ENCODE measurements at places on chromosomes 16 and 17.

GRCh38 chr17:82231562-82232321 is 2.9 kb downstream of the SLC16A3 start:
- DNase-seq = no peak

GRCh38 chr16:27772093-27772825 is 222.3 kb downstream of the KATNIP start:
- DNase-seq = no peak

DNA sequence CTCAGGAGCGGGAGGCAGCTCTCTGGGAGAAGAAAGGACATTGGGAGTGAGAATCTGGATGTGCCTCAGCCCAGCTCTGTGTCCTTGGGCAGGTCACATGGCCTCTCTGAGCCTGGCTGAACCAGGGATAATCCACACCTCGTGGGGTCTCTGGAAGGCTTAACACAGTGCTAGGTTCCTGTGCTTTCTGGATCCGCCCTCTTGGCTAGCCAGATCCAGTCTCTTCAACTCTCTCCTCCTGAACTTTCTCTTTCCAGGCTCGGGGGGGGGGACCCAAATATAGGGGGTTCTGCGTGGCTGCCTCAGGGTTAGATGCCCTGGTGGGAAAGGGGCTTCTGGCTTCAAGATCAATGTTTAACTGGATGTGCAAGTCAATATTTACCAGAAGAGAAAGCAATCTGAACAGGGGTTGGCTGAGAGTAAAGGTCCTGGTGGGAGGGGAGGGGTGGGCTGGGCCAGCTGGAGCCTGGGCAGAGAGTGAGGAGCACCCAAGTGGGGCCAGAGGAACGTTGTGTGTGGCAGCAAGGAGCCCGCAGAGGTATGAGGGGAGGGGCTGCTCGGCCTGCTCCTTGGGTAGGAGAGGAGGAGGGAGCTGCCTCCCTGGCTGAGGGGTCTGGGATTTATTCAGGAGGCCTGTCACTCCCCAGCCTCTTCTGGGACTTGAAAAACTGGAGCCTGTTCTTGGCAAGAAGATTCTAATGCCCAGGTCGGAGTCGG is at the start of gene SERPINF2:
TSS of gene SERPINF2 (plus strand) at position 501 of the 717 bp plus-strand sequence. CDS start 2,125 bp downstream, outside the sequence.
- no peak for DNase-seq

- no peak for DNase-seq
Observed at GRCh38 chr16:48099455-48099854, 56.3 kb downstream of the ABCC12 start.

DNA sequence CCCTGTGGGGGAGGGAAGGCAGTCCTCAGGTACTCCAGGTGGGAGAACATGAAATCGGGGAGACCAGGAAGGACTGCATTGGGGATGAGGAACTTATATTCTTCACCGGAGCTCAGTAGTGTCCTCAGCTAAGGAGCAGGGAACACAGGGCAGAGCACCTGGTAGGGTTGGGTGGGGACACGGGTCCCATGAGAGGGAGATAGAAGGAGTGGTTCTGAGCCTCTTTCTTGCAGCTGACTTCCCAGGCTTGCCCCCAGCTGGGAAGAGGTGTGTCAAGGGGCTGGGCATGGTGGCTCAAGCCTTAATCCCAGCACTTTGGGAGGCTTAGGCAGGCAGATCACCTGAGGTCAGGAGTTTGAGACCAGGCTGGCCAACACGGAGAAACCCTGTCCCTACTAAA is 2.1 kb downstream of the FHOD1 start:
- no peak for DNase-seq

GRCh38 chr16:55853114-55853513 is 20.2 kb upstream of the CES1 start:
- DNase-seq = no peak

DNA sequence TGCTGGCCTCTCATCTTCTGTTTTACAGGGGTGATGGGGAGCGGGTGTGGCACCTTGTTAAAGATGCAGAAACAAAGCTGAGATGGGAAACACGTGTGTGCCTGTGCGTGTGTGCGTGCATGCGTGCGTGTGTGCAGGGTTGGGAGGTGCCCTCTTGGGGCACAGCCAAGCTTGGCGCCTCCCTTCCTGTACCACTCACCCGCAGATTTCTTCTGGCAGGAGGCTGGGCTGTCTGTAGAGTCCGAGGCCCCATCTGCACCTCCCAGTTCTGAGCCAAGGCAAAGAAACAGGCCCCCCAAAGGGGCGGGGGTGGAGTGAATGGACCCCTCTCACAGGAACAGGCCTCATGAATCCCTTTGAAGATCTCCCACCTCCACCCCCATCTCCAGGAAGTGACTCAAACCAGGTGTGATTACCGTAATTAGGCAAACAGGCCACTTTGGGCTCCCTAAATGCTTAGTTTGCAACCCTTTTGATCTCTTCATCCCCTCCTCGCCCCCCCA is 20.9 kb downstream of the TNS4 start:
- no peak for DNase-seq

- DNase-seq = no peak
Observed at GRCh38 chr16:53946746-53947386, 242.9 kb downstream of the FTO start.

- DNase-seq = no peak
Observed at GRCh38 chr16:55391760-55392375, 67.9 kb downstream of the IRX6 start.

DNA sequence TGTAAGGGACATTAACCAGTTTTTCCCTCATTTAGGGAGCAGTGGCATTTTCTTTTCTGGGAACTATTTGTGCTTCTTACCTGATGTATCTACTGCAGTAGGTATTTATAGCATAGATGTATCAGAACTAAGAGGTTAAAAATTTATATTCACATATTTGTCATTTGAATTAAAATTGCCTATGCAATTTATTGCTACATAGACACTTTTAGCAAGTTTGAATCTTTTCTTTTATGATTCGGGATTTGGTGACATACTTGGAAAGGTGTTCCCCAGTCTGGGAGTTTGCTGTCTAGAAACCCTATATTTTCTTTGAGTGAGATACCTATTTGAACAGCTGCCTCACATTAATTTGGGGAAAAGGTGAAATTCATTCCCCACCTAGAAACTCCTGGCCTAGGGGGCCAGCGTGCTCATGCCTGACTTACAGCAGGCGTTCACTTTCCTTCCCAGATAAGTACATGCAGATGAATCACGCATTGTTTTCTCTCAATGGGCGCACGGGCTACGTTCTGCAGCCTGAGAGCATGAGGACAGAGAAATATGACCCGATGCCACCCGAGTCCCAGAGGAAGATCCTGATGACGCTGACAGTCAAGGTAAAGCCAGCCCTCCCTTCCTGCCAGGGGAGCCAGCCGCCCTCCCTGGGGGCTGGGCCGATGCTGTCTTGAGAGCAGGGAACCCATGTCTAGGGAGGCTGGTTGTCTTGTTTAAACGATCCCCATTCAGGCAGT is 73.8 kb downstream of the SDR42E1 start:
- no peak for DNase-seq

DNA sequence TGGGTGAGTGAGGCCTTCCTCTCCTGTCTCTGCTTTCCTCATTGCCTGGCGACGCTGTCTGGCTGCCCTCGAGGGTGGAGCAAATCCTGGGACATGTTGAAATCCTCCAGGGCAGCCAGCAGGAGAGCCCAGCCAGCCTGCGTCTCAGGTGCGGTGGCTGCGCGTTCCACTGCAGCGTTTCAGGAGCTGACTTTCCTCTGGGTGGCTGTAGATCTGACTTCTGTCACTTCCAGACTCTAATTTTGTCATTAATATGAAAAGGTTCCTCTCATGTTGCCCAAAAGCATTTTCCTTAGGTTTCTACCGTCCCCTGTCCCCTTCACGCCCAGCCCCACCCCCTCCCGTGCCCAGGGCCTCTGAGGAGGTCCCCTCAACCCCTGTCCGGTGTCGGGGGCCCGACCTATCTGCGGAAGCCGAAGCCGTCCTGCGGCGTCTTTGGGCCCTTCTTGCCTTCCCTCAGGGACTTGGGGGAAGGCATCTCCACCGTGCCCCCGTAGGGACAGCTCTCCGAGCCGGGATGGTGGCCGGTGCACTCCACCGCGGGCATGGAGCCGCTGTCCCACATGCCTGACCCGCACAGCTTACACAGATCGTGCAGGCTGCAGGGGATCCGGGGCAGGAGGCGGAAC is 95.1 kb downstream of the TBC1D16 start:
- no peak for DNase-seq

DNA sequence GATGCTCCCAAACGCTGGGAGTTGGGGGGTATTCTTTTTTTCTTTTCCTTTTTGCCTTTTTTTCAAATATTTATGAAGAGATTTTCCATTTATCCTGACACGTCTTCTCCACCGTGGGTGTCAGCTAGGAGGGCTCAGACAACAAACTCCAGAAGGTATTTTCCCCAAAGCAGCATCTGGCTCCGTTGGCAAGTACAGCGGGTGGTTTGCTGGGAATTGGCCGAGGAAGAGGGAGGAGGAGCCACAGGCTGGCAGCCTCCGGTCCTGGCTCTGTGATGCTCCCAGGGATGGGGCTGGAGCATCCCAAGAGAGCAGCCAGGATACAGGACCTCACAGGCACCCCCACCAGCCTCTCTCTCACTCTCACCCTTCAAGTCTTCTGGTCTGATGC is 10.9 kb upstream of the CACNG4 start:
- no peak for DNase-seq

- no peak for DNase-seq
Observed at GRCh38 chr16:66382966-66383299, 16.4 kb downstream of the CDH5 start.

- DNase-seq = no peak
Observed at GRCh38 chr16:4200000-4200780, 41.7 kb downstream of the SRL start.

- DNase-seq = no peak
Observed at GRCh38 chr17:6097005-6097279, 26.8 kb downstream of the WSCD1 start.

DNA sequence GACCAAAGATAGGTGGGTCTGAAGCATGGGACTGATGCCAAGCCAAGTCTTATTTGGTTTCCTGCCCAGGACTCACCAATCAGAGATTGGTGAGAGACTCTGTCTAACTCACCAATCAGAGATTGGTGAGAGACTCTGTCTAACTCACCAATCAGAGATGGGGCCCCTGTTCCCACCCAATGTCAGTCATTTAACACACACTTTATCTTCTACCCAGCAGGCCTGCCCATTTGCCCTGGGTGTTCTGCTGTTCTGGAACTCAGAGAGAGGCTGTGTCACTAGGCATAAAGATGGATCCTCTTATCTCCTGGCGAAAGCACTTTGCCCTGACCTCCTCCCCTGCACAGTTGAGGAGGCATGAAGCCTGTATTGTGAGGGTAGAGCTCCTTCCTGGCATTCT is 5.4 kb upstream of the RHOT1 start:
- DNase-seq = no peak

DNA sequence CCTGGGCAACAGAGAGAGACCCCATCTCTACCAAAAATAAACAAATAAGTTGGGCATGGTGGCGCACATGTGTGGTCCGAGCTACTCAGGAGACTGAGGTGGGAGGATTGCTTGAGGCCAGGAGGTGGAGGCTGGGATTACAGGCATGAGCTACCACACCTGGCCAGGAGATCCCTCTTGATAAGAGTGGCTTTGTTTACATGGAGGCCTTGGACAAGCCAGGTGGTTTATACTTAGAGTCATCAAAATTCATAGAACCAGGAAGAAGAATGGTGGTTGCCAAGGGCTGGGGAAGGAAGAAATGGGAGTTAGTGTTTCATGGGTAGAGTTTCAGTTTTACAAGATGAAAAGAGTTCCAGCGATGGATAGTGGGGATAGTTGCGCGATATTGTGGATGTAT is 8.8 kb upstream of the ZFP1 start:
- DNase-seq = no peak

GRCh38 chr16:12675852-12676251 is 127.8 kb downstream of the CPPED1 start:
- DNase-seq = no peak

DNA sequence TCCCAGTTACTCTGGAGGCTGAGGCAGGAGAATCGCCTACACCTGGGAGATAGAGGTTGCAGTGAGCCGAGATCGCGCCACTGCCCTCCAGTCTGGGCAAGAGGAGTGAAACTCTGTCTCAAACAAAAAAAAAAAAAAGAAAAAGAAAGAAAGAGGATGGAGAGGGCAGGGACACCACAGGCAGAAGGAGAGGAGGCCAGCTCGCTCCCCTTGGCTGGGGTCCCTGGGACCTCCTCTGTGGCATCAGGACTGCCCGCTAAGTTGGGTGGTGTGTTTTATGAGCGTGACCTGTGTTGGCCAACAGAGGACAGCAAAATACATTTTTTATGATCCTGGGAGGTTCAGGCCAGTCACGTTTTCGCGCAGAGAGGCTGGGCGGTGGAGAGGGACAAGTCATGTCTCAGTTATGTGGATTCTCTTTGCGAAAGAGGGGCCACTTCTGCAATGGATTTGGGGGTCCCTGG is 229.6 kb downstream of the MRTFB start:
- DNase-seq = peak; percentile 35

DNA sequence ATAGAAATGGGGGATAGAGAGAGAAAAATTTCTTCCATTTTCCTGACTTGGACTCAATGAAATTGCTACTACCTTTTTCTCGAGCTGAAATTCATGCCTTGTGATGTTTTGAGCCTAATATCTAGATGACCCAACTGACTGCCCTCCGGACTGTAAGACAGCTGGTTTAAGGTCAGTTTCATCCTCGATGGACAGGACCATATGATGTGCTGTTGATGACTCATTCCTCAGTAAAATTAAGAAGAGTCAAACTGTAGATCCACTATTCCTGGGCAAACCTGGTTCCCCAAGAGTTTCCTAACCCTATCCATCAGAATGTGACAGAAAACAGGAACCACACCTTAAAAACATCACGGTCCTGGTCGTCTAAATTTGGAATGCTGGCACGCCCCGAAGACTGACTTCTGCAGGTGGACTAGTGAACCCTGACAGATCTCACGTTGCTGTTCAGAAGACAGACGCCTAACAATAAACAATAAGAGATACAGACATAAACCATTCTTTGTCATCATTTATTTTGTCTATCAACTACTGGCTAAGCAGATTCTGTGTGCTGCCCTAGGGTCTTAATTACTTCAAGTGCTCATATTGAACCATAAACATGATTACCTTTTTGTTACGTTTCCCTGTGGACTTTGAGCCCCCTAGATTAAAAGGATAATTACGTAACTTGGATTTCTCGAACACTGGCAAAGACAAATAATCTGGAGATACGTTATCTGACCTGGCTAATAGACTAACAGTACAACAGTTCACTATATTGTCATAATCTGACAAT is 45.1 kb upstream of the NOS2 start:
- DNase-seq = no peak

DNA sequence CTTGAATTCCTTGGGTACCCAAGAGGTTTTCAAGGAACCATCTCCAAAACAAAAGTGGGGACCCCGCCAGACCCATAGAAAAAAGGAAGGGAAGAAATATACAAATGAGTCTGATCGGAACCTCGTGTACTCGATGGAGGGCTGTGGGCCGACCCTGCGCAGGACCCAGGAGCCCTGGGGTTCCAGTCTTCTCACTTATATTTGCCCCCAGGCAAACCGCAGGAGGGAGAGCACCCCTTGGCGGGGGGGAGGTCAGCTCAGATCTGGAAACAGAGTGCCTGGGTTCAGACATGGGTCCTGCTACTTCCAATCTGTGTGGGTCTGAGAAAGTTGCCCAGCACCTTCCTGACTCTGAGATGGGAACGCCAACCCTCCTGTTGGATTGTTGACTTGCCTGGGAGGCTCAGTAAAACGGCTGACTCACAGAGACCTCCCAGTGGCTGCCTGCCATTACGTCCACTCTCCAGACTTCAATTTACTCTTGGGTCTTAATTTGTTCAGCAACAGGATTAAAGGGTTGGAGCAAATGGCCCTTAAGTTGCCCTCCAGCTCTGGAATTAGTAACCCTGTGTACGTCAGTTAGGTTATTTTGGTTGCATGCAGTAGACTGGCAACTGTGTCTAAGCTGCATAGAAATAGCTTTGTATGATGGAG is 24.9 kb upstream of the CACNG4 start:
- DNase-seq = no peak

All from NCI-H1105 (cell line).